ENCODE measurements at places on chromosomes 6 and 20.

DNA sequence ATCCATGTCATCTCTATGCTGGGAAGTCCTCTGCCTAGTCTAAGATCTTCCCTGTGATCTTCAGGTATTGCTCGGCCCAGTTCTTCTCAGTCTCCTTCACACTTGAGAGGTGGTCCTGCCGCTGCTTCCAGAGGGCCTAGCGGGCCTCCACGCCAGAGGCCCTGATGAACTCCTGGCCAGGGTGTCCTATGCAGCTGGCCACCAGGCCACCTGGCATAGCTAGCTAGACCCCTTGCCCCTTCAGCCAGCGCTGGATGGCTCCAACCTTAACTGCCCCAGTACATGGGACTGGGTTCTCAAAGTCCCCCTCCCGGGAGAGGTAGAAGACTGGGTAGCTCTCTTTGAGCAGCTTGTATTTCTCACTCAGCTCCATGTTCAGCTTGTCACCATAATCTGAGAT, 81.1 kb downstream of the ZFP64 start:
- DNase-seq = no peak

GRCh38 chr6:146028252-146028795, 538 bp upstream of the GRM1 start:
- no peak for DNase-seq

GRCh38 chr6:40997234-40997957, 41.6 kb downstream of the UNC5CL start:
- no peak for DNase-seq

- no peak for DNase-seq
Observed at GRCh38 chr6:105301756-105302616, 100.9 kb downstream of the PREP start.

DNA sequence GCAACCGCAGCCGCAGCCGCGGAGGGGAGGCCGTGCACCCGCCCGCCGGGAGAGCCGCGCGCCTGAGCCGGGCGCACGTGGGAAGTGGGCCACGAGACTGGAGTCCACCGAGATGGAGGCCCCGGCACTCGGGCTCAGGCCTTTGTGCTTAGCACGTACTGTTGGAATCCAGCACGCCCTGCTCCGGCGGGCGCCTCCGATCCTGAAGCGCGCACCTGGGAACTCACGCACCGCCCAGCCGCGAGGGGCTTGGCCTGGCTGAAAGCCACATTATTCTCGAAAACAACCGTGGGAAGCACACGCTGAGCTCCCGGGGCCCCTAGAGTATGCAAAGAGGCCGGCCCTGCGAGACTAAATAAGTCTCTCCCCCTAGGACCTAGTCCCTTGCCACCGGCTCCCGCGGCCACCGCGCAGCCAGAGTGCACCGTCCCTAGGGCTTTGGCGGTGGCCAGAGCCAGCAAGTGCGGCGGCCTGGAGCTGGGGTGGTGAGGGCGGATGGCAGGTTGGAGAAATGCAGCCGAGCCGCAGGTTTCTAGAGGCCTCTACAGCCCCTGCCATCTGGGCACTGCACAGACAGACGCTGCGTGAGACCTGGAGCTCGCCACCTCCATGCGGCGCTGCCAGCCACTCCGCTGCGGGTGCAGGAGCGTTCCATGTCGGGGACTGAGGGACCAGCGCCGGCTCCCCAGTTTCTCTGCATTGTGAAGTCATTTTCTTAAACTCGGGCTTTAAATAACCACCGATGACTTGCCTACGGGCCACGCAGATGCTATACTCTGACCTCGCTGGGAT, 42.0 kb upstream of the LY86 start:
- no peak for DNase-seq

GRCh38 chr20:57439432-57439831, 48.2 kb downstream of the RBM38 start:
- DNase-seq = no peak

GRCh38 chr20:37777012-37777950, 83.5 kb downstream of the CTNNBL1 start:
- DNase-seq = no peak

Data from activated CD4-positive, CD25-positive, alpha-beta regulatory T cell (primary cell).